ENCODE measurements at places on chromosomes 3 and 15.

DNA sequence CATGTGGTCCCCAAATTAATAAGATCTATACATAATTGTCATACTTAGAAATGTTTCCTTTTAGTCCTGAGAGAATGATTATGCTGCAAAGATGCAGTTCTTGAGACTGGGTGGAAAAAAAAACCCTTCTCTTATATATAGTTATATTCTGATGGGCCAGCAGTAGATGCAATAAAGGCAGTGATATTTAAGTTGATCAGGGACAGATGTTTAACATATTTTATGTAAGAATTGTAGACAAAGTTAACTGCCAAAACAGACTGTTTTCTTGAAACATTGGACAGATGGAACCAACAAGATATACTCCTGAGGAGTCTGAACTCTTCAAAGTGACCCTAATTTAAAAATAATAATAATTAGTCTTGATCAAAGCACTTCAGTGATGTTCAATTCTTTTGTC, 172.0 kb upstream of the LRIG1 start:
- no peak for DNase-seq

DNA sequence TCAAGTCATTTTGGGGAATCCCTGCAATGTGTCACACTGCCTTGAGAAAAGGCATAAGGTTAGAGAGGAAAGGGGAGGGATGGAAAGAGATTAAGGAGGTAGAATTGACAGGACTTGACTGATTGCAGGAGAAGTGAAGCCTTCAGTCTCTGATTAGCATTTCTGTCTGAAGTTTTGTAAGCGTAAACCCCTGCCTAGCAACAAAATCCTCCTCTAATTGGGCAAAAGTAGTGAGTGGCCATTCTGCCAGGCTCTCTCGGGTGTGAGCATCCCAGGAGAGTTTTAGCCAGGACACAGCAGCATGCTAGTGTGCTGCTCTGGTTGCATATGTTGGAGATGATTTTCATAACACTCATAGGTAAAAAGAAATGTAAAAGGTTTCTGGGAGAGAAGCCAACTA, 117.0 kb upstream of the MRPL3 start:
- DNase-seq = no peak

- no peak for DNase-seq
Measured at GRCh38 chr15:90337256-90337655, 14.8 kb upstream of the ZNF774 start.

DNA sequence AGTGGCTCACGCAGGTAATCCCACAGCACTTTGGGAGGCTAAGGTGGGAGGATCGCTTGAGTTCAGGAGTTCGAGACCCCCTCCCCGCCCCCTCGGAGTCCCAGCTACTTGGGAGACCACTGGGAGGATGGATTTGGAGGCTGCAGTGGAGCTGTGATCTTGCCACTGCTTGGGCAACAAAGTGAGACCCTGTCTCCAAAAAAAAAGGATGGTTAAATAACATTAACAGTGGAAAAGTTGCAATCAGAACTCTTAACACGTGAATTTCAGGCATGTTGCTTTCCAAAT, 1.4 kb upstream of the TMEM87A start:
- no peak for DNase-seq

DNA sequence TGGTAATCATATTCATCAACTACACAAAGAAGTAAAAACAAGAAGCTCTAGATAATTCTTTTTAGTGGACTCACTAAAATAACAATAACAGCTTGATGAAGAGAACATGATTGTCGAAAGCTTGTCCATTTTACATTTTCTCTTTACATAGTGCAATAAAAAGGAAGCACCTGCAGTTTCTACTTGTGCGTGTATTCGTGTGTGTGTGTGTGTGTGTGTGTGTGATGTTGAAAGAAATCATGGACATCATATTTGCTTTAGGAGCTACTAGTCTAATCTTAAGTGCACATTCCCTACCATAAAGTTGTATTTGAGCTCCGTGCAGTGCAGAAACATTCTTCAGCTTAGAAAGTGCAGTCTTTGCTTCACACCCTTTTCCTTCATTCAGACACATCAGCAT, 288.8 kb downstream of the ZBTB20 start:
- DNase-seq = no peak

DNA sequence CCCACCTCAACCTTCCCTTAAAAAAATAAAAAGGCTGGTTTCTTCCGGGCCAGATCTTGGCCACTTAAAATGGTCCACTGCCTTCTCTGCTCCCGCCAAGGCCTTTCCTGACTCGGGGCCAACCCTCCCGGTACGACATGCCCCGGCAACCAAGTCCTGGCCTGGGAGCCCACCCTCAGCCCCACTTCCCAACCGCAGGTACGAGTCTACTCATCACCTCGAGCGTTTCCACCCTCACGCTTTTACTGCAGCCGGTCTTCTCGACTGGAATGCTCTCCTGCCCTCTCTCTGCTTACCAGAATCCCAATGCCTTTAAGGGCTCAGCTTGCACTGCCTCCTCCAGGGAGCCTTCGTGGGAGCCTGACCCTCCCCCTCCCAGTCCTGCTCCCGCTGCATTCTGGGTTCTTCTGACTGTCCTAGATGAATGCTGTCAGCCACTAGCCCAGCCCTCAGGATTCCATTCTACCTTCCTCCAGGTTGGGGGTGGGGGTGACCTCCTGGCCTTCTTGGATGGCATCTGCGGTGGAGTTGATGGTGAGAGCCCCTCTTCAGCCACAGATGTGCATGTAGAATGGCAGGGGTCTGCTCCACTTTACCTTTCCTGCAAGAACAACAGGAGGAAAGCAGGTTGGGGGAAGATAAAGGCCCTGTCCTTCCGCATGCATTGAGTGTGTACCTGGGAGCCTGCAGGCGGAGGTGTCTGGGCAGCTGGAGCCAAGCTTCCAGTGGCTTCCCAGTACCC, 1.1 kb upstream of the CSRNP1 start:
- DNase-seq = peak; percentile 80

GRCh38 chr15:69525543-69525942, 72.9 kb downstream of the RPLP1 start:
- DNase-seq = no peak

GRCh38 chr3:149402481-149402880, 25.0 kb upstream of the TM4SF1 start:
- DNase-seq = no peak

DNA sequence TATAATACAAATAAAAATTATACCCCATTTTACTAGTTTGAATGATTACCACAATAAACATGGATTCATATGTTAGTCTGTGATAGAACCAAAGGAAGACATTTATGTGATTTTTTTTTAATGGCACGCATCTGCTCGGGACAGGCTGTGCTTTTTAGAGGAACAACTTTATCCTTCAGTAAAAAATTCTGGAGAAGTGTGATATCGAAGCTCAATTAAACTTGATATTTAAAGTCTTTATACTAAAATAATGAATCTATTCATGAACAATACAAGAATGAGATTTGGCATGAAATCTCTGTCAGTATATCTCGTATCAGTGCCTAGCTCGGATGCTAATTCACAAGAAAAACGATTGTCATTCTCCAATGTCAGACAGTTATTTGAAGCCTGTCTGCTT, 230.8 kb upstream of the ZNF717 start:
- no peak for DNase-seq

DNA sequence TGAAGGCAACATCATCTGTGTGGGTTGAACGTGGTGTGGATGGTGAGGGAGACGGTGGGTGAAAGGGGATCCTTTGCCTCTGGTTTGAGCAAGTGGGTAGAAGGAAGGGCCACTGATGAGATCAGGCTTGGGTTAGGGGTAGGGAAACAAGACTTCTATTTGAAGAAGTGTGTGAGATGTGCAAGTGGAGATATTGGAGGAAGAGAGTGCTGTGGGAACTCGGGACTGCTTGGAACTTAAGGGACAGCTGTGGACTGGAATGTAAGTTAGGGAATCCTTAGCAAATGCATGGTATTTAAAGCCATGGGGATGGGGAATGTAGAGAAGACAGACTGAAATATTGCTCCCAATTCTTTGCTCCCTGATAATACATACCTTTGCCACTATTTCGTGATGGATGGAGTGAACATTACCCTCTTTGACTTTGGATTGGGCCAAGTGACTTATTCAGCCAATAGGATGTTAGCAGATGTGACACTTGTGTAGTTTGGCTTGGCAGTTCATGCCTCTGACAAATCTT, 30.2 kb upstream of the AMOTL2 start:
- no peak for DNase-seq

DNA sequence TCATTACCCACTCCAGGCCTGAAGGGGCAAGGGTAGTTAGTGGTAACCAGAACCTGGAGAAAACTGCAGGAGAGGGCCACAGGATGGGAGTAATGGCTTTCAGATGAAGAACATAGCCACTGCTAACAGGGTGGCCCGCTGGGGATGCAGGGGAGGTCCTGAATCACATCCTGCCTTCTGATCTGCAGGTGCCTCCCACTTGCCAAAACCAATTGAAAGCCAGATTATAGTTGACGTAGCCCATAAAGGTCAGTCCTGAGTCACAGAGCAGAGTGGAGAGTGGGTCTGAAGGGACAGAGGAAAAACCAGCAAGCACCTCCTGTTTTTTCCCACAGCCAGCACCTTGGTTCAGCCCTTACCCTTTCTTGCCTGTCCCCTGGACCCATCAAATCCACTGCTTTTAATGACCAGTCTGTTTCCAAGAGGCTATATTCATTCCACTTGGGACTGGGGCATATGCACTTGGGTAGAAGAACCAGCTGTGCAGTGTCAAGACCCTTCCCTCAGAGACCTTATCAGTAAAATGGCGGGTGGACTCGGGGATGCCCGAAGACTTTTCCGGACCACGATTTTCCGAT, 646 bp upstream of the SLC35G2 start:
- peak; percentile 70 for DNase-seq

GRCh38 chr3:30285188-30286006, 321.0 kb upstream of the TGFBR2 start:
- no peak for DNase-seq

- DNase-seq = peak; percentile 80
Measured at GRCh38 chr3:31532587-31533168, at the start of gene STT3B. Gene STT3B (plus strand): TSS chr3:31532925. CDS start chr3:31532999, 74 bp downstream.

- no peak for DNase-seq
Measured at GRCh38 chr3:187979564-187979963, 174.4 kb upstream of the LPP start.

DNA sequence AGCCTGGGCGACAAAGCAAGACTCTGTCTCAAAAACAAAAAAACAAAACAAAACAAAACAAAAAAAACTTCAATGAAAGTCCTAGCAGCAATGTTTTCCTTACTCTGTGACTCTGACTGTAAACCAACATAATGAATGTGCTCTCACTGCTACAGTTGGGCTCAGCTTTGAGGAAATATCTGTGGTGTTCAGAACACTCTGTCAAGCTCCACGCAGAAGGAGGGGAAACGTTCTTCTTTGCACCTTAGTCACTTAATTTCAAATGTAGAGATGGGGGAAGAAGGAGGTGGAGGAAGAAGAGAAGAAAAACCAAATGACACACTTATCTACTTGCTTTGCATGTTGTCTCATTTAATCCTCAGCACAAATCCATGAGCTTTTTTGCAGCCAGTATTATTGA, 107.1 kb upstream of the UBE3A start:
- DNase-seq = no peak

GRCh38 chr3:108473711-108474110, 36.7 kb downstream of the MYH15 start:
- no peak for DNase-seq

DNA sequence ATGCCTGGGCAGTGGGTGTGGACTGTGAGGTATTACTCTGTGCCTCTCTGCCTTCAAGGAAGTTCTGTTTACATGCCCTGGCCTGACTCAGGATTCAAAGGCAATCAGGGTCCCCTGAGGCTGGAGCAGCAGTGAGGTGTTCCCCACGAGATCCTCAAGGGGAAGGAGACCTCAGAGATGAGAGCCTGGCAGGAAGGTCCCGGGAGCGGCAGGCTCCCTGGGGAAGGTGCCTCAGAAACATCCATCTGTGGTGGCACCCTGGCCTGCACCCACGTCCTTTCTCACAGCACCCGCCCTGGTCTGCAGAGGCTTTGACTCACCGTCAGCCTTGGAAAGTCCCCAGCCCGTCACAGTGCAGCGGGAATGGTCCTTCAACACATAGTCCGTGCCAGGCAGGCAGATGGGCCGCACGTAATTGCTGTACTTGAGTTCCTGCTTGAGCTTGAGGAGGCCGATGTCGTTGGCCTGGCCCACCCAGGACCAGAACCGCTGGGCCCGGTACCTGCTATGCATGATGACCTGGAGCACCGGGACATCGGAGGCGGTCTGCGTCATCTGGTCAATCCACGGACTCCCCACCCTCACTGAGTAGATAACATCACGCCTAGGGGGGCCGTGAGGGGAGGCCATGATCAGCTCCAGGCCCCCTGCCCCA, 3.6 kb downstream of the PRSS50 start:
- DNase-seq = no peak

- DNase-seq = no peak
Measured at GRCh38 chr3:152626226-152626625, 208.7 kb upstream of the P2RY1 start.

DNA sequence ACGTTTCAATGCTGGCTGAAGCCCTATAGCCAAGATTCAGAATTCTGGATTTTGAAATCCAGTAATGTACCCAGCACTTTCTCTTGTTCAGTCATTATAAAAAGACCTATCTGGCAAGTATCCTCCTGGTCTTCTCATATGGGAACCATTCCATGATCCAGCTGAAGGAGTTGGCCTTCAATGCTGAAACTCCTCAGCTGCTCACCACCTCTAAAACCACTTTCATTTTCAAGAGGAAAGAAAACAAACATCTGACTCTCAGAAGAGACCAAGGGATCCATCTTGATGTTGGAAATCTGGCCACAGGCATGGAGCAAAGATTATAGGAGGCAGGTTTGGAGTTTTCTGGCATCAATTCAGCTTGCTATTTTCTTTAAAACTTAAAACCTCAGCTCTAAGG, 235.4 kb downstream of the FMN1 start:
- no peak for DNase-seq

DNA sequence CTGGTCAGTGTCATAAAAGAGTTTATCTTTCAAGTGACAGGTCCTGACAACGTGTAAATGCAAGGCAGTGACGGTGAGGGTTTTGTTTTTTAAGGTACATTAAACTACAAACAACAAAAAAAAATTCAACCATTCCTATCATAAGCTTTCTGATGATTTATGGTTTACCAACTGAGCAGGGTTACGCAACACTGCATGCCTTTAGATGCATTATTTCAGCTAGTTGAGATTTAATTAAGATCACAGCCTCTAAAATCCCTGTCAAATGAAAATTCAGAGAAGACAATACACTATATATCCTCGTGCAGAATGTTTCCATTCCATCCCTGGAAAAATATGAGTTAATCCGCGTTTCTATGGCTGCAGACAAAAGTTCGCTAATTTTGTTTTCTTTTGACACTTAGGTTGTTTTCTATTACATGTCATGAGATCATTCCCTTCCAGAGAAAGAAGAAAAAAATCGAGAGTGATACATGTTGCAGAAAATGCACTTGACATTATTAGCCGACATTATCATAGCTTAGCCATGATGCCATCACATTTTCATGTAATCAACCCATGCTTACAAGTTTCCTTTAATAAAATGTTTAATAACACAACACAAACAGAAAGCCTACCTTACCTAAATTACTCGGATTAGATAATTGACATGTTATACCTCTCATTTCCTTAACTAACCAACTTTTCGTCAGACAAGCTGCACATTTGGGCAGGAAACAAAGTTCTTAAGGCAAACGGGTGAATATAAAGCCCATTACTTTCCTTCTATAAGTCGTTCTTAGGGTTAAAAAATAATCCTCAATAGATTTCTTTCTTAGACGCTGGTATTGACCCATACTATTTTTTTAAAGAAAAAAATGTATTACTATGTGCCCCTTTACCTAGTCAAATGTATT, 521.2 kb downstream of the FOXP1 start:
- no peak for DNase-seq
